ENCODE measurements at places on chromosomes 4 and X. TPM values are rescaled to one million over a fixed set of nuclear protein-coding genes. Genes with fewer than 3 reads are reported as not detected.

DNA sequence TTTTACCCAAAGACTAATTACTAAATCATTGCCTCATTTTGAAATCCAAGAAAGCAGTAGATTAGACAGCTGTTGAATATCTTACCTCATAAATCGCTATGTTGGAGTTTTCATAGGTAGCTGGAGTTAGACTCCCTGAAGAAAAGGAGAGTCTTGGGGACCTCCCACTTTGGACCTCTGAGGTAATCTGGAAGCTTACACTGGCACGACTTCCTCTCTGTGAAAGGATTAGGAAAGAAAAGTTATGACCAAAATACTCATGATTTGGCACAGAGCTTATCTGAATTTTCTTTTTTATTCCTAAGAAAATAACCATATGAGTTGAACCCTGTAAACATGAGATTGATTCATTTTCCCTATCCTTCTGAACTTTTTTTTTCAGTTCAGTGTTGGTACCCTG, 40.6 kb downstream of the GUCY2F start:
- no peak for DNase-seq

- no peak for DNase-seq
Measured at GRCh38 chrX:43964936-43965335, 8.3 kb downstream of the NDP start.

- no peak for DNase-seq
Measured at GRCh38 chr4:169971456-169972015, 54.7 kb downstream of the MFAP3L start.

GRCh38 chr4:3010577-3010976, 47.2 kb downstream of the GRK4 start:
- no peak for DNase-seq

- no peak for DNase-seq
Measured at GRCh38 chr4:14650127-14650526, 352.2 kb upstream of the CPEB2 start.

- DNase-seq = peak; percentile 58
Measured at GRCh38 chr4:14167876-14168510, 540.5 kb upstream of the BOD1L1 start.

DNA sequence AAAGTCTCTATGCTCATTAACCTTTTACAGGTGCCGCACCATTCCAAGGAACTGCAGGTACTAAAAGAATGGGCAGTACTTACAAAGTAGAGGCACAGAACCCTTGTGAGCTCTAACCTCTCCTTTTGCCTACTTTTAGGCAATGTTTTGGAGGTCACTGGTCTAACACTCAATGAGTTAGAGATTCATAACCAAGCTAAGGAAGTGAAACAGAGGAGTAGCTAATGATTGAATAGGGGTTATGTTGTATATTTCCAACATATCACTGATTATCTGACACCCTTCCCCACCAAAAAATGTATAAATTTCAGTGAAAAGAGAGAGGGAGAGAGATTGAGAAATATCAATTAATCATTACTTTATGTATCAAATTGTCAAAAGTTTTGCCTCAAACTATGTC, 269.3 kb downstream of the PCDH7 start:
- no peak for DNase-seq

DNA sequence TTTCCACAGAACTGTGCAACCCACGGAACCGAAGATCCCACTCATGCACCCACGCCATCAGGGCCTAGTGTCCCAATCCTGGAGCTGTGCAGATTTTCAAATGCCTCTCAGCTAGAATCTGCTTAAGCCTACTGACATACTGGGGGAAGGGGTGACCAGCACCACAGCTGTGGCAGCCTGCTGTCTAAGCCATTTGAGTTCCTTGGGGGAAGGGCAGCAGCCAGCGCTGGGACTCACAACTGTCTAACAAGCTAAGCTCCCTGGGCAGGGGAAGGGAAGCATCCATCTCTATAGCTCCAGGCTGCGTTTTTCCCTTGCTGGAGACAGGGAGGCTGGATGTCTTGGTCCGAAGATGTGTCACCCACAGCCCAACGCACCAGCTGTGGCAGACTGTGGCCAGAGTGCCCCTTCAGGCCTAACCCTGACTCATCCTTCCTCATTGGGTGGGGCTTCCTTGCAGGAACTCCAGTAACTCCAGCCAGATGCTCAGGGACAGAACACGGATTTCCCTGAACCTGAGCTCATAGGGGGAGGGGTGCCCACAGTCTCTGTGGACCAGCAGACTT, 194.8 kb downstream of the CHRDL1 start:
- no peak for DNase-seq

- DNase-seq = no peak
Measured at GRCh38 chr4:145945431-145946155, 7.0 kb upstream of the ZNF827 start.

- DNase-seq = no peak
Measured at GRCh38 chrX:110584083-110584482, 211.5 kb downstream of the CHRDL1 start.

DNA sequence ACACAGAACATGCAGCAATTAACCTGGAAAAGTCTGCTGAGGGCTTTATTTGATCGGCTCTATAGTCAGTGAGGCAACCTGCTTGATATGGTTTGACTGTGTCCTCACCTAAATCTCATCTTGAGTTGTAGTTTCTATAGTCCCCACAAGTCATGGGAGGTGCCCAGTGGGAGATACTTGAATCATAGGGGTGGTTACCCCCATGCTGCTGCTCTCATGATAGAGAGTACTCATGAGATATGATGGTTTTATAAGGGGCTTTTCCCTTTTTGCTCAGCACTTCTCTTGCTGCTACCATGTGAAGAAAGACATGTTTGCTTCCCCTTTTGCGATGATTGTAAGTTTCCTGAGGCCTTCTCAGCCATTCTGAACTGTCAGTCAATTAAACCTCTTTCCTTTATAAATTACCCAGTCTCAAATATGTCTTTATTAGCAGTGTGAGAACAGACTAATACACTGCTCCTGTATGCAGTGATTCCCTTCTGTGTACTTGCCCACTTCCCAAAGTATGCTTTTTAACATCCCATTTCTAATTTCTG, 78.2 kb downstream of the NPFFR2 start:
- no peak for DNase-seq

DNA sequence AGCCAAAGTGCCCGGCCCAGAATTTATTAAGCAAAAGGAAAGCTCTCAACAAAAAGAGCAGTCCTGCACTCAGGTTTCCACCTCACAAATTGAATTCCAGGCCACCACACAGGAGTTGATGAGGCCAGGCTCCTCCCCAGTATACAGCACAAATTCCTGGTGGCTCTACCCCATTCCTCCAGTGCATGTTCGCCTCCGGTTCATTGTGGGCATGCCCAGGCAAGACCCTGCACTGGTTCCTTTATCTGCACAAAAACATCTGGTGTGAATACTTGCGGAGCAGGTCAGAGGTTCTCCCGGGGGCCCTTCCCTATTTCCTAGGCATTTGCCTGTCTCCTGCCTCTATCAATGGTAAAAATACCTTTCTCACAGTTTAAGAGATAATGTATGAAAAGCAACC, 195.2 kb upstream of the ANXA10 start:
- peak; percentile 87 for DNase-seq

DNA sequence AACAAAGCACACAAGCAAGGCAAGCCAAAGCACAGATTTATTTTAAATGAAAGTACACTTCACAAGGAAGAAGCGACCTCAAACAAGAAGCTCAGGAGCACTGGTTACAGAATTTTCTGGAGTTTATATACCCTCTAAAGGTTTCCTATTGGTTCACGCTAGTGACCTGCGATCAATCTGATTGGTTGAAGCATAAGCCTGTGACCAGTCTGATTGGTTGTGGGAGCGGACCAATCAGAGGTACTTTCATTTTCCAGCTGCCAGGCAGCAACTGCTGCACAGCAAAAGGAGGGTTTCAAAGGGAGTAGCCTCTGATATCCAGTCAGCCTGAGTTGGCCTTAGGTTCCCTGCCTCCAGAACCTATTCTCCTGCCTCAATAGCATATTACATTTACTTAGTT, 4.6 kb upstream of the AREG start:
- DNase-seq = peak; percentile 40

GRCh38 chr4:159655547-159655946, 552.7 kb downstream of the RAPGEF2 start:
- peak; percentile 68 for DNase-seq

- DNase-seq = no peak
Measured at GRCh38 chrX:111719426-111720210, 38.6 kb downstream of the ALG13 start.

DNA sequence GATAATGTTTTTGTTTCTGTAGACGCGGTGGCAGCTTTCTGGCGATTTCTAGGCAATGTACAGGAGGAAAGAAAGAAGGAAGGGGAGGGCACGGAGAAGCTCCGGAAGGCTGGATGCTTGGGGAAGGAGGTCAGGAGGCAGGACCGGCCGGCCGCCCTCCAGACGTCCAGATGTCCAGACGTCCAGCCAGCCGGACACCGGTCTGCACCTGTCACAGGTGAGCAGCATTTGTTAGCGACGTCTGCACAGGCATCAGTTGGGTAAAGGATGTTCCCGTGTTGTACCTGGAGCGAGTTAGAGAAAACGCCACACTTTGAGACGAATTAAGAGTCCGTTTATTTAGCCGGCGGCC, 90.0 kb upstream of the PPP2R3B start:
- no peak for DNase-seq

- DNase-seq = no peak
Measured at GRCh38 chr4:81827577-81828202, 356.0 kb upstream of the RASGEF1B start.

DNA sequence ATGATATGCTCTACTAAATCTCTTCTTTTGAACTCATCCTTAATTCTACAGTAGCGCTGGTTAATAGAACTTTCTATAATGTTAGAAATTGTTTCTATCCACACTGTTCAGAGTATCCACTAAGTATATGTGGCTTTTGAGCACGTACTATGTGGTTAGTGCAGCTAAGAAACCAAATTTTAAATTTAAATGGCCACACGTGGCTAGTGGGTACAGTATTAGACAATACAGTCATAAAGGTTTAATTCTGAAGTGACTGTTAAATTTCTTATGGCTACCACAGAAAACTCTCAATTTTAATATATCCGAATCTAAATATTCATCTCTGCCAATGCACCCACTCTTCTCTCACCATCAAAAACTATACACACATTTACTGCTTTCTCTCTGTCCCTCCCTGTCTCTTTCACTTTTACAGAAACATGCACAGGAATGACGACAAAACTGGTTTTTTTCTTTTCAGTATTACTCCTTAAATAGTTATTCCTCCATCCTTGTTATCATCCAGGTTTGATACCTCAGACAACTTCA, 583.9 kb downstream of the KCTD8 start:
- DNase-seq = no peak

DNA sequence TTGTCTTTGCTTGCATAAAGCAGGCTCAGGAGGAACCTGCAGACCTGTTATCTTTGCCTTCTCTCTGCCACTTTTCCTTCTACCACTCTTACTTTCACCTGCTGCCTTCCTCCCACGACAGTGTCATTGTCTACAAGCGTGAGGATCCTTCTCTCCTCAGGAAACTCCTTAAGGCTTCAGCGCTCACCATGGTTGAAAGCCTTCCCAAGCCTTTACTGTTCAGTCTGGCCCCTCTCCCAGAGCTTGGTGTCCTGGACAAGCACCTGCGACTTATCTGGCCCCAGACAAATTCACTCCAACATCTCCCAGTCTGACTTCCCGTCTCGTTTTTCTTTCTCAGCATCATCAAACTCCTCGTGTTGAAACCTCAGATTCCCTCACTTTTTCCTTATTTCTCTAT, 31.0 kb downstream of the CC2D2A start:
- no peak for DNase-seq

DNA sequence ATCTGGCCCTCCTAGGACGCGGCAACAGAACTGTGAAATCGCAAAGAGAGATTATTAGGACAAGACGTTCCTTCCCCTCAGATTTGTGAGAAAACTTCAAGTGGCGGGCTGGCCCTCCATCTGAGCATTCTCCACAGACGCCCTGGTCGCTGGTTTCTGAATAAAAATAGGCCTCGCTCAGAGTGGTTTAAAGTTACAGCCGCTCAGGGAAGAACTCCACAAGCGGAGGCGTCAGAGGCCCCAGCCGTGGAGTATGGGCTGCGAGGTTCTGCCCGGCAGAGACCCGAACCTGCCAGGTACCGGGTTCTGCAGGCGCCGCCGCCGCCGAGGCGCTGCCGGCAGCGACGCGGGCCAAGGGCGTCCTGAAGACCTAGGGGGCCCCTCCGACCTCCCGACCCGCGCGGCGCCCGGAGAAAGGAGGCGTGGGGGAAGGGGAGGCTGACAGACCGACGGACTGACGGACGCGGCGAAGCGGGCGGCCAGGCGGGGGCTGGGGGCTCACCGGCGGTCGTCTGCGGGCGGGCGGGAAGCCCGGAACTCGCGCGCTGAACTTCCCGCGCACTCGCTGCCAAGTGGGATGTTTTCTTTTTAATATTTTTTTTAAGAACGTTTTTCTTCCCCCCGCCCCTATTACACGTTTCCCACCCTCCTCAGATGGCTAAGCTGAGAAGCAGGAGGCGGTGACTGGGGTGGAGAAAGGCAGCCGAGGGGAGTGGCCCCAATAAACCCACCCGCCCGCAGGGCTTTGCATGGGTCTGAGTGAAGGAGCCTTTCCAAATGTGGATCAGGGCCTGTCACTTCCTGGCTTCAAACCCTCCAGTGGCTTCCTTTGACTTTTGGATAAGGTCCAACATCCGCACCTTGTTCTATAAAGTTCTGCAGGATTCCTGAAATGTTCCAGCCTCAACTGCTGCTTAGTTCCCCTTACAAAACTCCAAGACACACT, at the start of gene PABPC4L:
Gene PABPC4L (minus strand): TSS at position 574 of the 946 bp plus-strand sequence. CDS start 770 bp downstream, outside the sequence.
- DNase-seq = no peak

GRCh38 chr4:37157476-37158167, 86.9 kb upstream of the NWD2 start:
- DNase-seq = no peak

- DNase-seq = no peak
Measured at GRCh38 chr4:183905081-183905592, at the start of gene STOX2. Gene STOX2 (plus strand): TSS chr4:183905307. CDS start chr4:183906791, 1,484 bp downstream.

DNA sequence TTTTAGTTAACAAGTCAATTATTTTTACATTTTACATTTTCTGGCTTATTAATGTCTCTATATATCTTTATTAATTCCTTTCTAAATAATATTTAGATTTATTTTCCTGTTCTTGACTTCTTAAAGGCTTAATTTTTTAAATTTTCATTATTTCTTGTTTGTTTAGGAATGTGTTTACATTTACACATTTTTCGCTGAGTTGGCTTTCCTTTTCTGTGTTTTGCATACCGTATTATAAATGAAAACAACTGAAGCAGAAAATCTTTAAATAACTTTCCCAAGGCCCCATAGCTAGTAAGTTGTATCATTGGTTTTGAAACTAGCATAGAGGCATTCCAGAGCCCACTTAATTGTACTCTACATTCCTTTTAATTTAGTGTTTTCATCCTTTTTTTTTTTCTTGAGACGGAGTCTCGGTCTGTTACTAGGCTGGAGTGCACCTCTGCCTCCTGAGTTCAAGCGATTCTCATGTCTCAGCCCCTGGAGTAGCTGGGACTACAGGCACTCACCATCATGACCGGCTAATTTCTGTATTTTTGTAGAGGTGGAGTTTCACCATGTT, 261.6 kb downstream of the IQCM start:
- no peak for DNase-seq

- DNase-seq = no peak
Measured at GRCh38 chr4:118999919-119000318, 111.3 kb downstream of the SYNPO2 start.

Gene IL2
- not detected for polyA plus RNA-seq

Gene AP1S2
- polyA plus RNA-seq = 6.1 TPM

Gene LNX1
- 0.32 TPM for polyA plus RNA-seq

Gene RRH
- polyA plus RNA-seq = 0.09 TPM

Gene LDB2
- polyA plus RNA-seq = not detected

Gene RADX
- 3.6 TPM for polyA plus RNA-seq

Gene CCDC110
- polyA plus RNA-seq = 0.14 TPM

Gene MAGEA12
- not detected for polyA plus RNA-seq

Gene CFP
- polyA plus RNA-seq = 0.04 TPM

Gene NLGN3
- polyA plus RNA-seq = 0.05 TPM

Gene MAGED4B
- polyA plus RNA-seq = 0.05 TPM

Gene AFP
- 1.3 TPM for polyA plus RNA-seq

Gene RBM46
- polyA plus RNA-seq = 0.02 TPM

Gene RHOH
- polyA plus RNA-seq = 0.04 TPM

Gene HAND2
- not detected for polyA plus RNA-seq

Measured in keratinocyte (primary cell).